Inflammatory macrophage (primary cell): ENCODE measurements at places on chromosomes 7 and 10.

DNA sequence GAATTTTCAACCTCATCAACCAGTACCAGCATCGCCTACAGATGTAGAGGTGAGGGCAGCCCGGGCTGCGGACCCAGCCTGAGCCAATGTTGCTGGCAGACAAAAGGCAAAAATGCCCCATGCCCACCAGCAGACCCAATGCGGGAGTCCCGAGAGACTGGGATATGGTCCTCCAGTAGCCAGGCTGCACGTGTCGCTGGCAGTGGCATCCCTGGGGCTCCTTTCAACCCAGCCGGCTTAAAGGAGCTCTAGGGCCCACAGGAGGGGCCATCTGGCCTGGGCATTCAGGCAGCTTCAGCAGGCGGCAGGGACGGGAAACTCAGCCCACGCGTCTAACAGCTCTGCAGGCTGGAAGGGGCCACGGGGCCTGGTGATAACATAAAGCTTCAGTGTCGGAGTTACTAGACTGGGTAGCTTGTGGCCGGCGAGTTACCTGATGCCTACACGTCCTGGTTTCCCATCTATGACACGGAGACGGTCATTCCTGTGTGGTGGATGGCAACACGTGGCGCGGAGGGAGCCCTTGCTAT lies 70.7 kb downstream of the PROSER2 start:
- no peak for DNase-seq

- no peak for DNase-seq
Observed at GRCh38 chr10:97921581-97922021, 72.0 kb downstream of the GOLGA7B start.

- DNase-seq = no peak
Observed at GRCh38 chr7:27684491-27684890, 21.8 kb upstream of the HIBADH start.

GRCh38 chr7:14688208-14688607 lies 214.3 kb downstream of the DGKB start:
- DNase-seq = no peak

GRCh38 chr7:103150192-103150591 lies 1.3 kb upstream of the NAPEPLD start:
- DNase-seq = no peak
